ENCODE measurements at places on chromosomes 5 and 9. TPM values are rescaled to one million over a fixed set of nuclear protein-coding genes. Genes with fewer than 3 reads are reported as not detected.
A peak's percentile ranks its signal among the peaks of the same experiment; 100 is the strongest.

GRCh38 chr5:147203213-147203612, 31.6 kb upstream of the STK32A start:
- DNase-seq, result no peak

Gene CCDC187
- total RNA-seq, result 0.02 TPM

- DNase-seq, result no peak
Measured at GRCh38 chr5:143041461-143041860, 271.3 kb downstream of the ARHGAP26 start.

GRCh38 chr5:111680737-111681413, 76.1 kb downstream of the NREP start:
- DNase-seq, result no peak

- DNase-seq, result no peak
Measured at GRCh38 chr5:39432696-39433530, 8.1 kb upstream of the DAB2 start.

- no peak for DNase-seq
Measured at GRCh38 chr5:159402311-159402710, 72.0 kb upstream of the IL12B start.

GRCh38 chr5:143014017-143014651, 244.0 kb downstream of the ARHGAP26 start:
- no peak for DNase-seq

GRCh38 chr5:71828291-71829040, 109.4 kb downstream of the CARTPT start:
- no peak for DNase-seq

DNA sequence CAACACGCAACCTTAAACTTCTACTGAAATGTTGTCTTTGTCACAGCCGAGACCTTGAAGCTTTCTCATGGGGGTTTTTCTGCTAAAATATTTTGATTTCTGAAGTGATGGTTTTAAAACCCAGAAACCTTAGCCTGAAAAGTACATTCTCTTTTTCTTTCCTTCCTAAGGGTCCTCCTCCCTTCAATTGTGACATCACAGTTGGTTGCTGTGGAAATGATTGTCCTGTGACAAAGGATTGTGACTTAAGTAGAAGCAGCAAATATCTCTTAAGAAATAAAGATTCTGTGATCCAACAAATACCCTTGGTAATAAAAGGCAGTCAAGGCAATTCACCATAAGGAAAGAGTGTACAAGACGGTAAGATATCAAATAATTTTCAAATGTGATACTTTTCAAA, 125.2 kb downstream of the SEMA6A start:
- no peak for DNase-seq

DNA sequence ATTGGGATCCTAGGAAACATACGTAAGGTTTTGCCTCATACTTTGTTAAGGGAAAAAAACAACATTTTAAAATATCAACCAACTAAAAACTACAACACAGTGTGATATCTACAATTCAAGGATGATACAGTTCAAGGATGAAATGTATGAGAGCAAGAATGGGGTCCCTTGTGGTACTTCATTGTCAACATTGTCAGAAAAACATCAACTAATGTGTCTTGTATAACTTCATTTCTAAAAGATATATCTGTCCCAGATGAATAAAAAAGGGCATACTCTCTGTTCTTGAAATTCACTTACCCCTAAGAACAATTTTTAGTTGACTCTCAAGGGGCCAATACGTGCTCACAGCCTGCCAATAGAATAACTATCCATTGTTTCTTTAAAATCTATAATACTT, 1250.5 kb downstream of the PTPRD start:
- DNase-seq, result no peak

Gene GPR150
- total RNA-seq, result 0.74 TPM

DNA sequence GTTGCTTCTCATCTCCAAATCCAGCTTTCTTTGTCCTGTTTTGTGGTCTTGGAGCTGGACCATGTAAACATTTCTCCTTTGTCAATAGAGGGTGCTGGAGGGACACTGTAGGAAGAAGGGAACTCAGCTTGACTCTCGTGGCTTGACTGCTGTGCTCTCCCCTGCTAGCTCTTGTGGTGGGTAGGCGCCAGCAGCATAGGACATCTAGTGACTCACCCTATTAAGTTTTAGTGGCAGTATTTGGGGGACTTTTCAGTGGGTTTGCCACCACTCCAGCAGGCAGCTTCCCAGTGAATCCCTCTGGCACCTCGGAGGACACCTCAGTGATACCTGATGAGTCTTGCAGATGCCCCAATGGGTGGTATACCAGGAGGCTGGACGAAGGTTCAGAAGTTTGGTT, 97.8 kb downstream of the TSSK1B start:
- DNase-seq, result no peak

- DNase-seq, result peak; percentile 18
Measured at GRCh38 chr5:133392448-133392847, 219.9 kb downstream of the FSTL4 start.

DNA sequence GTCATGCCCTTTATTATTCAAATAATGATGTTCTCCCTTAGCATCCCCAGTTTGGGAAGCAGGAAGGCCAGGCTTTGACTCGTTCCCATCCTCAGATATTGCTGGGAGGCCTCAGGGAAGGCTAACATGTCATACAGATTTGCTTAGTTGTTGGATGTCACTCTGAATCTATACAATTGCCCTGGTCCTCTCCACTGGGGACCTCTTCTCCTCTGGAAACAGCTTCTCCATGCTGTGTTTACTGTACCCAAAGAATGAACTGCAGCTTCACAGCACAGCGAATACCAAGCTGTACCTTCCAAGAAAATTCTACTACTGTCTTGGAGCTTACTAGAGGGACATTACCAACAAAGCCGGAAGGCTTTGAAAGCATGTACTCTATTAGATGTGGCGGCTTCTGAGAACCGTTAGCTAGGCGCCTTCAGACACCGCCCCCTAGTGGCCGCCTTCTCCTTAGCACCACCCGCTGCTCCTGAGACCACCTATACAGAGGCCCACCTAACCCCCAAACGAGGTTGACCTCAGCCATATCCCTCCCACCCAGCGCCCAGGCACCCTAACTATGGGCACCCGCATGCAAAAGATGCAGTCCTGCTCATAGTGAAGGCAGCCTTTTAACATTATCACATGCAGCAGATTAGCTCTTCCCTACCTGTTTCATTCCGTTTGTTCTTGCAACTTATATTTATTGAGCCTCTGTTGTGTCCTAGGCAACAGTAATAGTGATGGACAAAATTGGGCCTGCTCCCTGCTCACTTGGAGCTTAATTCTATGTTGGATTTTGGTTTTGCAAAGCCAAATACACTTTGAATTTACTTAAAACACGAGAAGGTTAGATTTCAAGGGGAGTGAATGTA, 34.9 kb upstream of the FOXI1 start:
- DNase-seq, result no peak

GRCh38 chr5:75509956-75510355, 1.5 kb downstream of the CERT1 start:
- no peak for DNase-seq

Gene PCDHB9
- not detected for total RNA-seq

Gene TMEM215
- total RNA-seq, result not detected

GRCh38 chr9:132451276-132451675, 41.3 kb downstream of the CFAP77 start:
- peak; percentile 8 for DNase-seq

Gene NR2F1-AS1
- not detected for total RNA-seq

GRCh38 chr9:137351781-137352501, 49.9 kb upstream of the NRARP start:
- DNase-seq, result no peak

DNA sequence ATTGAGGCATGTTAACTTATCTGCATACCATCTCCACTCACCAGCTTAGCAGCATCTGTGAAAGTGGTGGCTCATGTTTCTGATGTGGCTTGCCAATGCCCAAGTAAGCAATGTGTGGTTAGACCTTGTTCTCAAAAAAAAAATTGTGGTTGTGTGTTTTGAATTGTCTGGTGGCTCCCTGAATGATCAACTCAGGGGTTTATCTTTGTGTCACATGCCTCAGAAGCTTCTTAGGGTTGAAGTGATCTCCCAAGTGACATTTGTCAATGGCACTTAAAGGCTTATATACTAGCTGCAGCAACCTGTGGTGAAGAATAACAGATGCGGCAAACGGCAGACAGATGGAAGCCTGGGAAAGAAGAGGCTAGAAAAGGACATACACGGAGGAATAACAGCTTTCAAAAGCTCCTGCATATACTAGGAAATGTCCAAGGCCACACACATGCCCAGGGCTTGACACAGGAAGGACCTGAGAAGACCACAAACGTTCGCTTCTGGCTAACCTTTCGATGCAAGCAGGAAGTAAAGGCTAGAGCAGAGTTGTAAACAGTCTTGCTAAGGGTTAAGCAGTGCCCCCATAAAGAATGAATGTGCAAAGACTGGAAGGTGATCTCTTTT, 42.2 kb upstream of the FSD1L start:
- DNase-seq, result peak; percentile 61

DNA sequence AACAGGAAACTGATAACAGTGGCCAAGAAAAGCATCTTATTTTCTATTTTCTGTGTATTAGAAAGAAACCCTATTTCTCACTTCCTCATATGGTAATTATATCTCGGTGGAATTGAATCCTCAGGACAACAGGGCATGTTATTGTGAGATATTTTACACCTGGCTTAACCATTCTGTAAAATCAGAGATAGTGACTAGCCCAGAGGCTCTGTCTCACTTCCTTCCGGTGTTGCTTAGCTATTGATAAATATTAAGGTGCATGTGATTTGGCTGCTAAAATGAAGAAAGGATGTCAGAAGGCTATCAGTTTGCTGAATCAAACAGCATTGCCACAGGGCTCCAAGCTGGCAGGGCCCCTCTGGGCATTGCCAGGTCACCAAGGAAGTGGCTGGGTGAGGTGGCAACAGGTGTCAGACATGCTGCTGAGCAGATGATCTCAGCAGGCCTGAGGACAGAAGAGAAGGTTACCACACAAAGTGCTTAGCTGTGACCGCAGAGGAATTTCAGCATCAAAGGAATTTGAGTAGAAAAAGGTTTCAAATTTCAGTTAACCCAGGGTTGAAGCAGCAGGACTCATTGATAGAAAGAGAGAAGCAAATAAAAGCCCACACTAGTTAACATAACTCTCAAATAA, 330.7 kb downstream of the PDE4D start:
- DNase-seq, result no peak

Gene ZNF484
- total RNA-seq, result 12.5 TPM

Gene COL23A1
- 0.20 TPM for total RNA-seq

- DNase-seq, result no peak
Measured at GRCh38 chr5:36982146-36982545, 105.6 kb downstream of the NIPBL start.

DNA sequence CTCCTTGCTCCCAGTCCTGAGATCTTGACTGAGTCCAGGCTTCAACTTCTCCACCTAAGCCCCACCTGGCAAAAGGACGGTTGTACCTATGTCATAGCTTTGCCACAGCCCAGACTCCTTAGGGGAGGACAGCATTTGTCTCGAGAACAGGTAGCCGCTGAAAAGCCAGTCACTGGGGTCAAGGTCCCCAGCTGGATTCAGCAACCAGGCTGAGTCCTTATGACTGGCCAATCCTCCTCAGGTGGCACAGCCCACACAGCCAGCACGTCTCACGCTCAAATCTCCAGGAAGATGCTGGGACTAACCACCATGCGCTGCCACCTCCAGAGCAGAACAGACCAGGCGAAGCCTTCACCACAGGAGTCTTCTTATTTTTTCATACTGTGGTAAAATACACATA, 27.9 kb upstream of the SMU1 start:
- no peak for DNase-seq

DNA sequence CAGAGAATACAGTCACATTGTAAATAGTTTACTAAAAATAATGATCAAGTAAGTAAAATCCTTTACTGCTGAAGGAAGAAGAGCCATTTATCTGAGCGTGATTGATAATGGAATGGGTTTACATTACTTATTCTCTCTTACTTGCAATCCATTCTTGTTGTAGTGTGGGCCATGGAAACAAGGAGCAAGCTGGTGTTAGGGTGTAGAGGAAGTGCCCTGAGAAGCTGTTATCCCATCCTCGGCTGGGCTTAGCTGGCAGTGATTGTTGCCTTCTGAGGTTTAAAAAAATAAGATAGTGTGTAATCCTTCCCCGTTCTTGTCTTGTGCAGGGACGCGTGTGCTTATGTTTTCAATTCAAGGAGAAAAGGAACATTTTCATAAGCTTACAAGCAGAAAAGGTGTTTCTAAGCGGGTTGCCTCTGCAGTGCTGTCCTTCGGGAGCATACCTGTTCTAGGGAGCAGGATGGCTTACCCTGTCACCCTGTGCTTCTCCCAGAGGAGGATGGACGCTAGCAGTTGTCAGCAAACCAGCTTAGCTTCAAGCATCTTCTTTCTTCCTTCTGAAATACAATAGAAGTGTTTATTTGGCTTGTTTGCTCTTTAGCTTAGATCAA, 188.3 kb downstream of the ARHGEF28 start:
- no peak for DNase-seq

- DNase-seq, result no peak
Measured at GRCh38 chr9:103894184-103894583, 199.9 kb upstream of the SMC2 start.

Gene HMMR
- 119 TPM for total RNA-seq

Gene LURAP1L
- total RNA-seq, result not detected

DNA sequence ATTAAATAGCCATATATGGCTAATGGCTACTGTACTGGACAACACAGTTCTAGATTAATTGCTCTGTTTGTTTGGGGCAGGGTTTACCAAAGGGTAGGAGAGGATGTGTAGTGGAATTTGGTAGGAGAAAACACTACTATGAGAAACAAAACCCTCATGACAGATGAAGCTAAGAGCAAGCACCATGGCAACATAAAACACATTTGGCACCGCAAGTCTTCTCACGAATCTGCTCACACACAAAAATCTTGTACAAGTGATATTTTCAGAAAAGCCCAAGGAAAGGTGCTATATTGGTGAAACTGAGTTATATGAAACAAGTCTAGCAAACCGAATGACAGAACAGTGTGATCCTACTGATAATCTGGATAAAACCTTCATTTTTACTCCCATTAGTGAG, 38.5 kb downstream of the CSF2 start:
- no peak for DNase-seq

DNA sequence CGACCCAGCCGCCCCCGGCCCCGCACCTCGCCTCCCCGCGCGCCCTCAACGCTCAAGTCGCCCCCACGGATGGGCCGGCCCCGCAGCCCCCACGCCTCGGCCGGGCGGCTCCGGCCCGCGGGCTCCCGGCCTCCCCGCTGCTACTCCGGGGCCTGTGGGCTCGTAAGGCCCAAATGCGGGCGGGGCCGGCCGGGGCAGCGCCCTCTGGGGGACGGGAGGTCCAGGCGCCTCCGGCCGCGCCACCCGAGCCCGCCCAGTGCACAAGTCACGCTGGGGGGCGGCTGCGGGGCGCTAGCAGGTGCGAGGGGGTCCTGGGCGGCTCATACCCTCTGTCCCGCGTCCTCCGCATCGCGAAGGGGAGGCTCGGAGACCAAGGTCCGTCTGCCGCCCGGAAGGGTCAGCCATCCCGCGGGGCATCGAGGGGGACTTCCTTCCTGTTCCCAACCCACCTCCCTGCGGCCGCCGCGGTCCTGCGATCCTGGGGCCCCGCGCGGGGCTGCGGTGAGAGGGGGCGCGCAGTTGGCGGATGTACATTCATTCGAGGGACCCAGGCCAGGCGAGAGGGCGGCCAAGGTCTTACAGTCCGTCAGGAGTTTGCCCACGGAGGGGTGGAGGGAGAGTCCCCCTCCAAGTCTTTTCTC, at the start of gene CIZ1:
TSS of gene CIZ1 (minus strand) at position 167 of the 641 bp plus-strand sequence. CDS start 715 bp downstream, outside the sequence.
- peak; percentile 81 for DNase-seq
